CD4-positive, alpha-beta T cell (primary cell): ENCODE measurements at places on chromosomes 13 and 19.

DNA sequence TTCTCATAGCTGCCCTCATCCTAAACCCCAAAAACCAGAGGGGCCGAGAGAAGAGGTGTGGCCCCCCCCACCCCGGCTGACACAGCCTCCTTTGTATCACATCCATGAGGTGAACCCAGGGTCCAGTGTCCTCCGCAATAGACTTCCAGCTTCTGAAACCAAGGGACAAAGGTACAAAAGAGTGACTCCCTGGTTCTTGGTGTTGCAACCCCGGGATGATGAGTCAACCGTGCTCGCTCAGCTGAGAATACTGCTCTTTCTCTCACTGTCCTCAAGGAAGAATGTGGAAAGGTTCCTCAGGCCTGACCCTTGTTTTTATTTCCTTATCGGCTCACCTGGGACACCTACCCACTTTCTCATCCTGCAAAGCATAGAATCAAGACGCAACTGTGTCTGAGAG, 5.5 kb downstream of the SLC15A1 start:
- no peak for DNase-seq

DNA sequence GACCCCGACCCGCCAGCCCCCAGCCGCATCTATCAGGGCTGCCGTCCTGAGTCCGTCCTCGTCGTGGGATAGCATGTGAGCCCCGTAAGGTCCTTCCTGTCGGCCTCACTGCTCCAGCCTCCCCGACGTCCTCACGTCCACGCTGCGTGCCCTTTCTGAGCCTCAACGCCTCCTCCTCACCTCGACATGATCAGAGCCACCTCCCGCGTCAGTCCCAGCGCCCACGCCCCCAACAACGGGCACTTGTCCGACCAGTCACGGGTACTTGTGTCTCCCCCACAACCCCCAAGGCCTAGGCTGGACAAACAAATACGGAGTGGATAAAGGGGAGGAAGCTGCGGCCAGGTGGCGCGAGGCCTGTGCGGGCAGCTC, 665 bp downstream of the ZNF497 start:
- DNase-seq: peak; percentile 21

- peak; percentile 72 for DNase-seq
Measured at GRCh38 chr19:50679177-50680125, 30.2 kb downstream of the C19orf81 start.

DNA sequence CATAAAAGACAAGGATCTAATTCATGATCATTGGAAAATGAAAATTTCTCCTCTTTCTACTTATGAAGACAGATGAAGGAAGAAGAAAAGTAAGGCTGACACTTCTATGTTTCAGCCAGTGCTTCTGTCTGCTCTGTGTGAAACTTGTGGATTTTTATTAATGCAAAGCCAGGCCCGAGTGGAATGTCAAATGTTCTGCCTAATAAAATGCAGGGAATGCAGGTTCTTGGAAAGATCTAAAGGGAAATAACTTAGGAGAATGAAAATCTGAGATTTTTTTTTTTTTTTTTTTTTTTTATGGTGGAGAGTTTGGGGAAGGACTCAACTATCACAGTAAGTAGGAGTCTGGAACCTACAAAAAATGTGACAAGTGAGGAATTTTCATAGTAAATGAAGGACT, 1732.3 kb upstream of the SLC10A2 start:
- no peak for DNase-seq

GRCh38 chr19:50792272-50793250, 2.3 kb downstream of the ACP4 start:
- DNase-seq: no peak

DNA sequence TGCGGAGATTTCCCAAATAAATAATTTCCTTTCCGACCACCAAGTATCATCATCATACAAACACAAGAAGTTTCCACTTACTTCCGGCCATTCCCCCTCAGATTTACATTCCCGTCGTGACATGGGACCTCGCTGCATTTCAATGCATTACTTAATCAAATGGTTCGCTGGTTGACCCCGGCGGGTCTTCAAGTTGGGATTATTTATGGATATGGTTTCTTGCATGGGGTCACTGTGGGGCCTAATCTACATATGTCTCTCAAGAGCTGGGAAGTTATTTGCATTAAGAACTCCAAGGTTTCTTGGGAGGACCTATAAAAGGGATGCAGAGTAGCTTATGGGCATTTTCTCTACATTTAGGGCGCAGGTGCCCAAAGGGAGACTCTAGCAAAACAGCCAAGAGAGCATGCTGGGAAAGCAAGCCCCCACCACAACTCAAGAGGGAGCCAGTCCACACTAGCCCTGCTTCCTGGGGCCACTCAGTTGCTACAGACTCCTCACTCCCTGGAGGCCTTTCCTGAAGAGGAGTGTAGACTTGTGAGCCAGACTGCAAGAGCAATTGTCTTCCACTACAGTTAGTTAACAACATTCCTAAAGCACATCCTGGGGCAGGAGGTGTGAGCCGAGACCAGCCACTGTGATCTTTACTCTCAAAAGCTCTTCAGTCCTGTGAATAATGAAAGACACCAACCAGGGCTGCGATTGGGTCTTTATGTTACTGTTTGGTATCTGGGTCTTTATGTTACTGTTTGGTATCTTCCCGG, 125.3 kb downstream of the KATNAL1 start:
- no peak for DNase-seq

DNA sequence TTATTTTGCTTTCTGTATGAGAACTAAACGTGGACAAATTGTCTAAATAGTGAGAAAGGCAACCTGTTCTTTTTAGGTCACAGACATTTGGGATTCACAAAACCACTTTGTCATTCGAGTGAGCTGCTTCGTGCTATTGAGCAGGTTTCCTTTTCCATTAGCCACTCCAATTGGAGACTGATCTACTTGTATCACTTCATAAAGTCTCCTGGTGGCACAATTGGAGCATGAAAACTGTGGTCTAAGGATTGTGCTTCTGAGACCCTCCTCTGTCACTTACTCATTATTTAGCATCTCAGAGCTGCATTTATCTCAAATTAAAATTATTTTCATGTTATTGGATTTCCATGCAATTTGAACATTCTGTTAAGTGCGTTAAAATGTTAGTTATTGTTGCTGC, 397.7 kb downstream of the TDRD3 start:
- DNase-seq: no peak

DNA sequence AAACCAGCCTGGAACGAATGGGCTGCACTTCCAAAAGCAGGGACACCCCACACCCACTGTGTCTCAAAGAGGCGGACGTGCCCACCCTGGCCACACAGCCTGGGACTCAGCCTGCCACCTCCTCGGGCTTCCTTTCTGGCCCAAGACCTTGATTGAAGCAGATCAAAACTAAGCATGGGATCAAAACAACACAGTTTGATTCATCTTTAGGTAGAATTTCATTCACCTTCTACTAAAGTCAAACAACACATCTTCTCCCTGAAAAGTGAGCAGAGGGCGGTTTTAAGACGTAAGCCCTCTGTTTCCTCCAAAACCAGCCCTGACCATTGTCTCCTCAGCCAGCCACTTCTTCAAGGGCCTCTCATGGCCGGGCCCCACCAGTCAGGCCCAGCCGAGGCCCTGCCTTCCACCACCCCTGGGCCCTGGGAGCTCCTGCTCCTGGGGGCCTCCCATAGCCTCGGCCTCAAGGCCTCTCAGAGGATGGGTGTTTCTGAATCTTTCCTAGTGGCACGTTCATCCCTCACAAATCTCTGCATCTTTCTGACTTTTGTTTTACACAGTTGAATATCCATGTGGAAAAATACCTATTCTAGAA, 6.3 kb upstream of the F10 start:
- no peak for DNase-seq

DNA sequence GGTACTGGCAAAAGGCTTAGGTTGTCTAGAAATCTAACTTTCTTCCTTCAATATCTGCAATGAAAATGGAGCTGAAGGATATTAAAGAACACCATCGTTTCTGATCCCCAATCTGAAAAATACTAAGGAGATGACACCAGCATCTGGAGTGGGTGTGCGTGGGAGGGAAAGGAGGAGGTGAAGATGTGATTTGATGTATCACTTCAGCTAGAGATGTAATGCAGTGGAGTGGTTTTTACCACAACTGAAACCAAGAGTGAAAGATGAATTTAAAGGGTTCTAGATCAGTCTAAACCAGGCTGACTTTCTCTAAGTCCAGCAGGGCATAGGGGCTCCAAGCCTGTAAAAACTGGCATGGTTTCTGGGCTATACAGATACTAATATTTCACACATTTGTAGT, 148.4 kb downstream of the AKAP11 start:
- no peak for DNase-seq
